Psoas muscle (tissue), 8 donors: ENCODE measurements at places on chromosomes 6 and 20. TPM values are rescaled to one million over a fixed set of nuclear protein-coding genes. Genes with fewer than 3 reads are reported as not detected.

Gene SOBP
- 26.9 TPM for total RNA-seq

Gene DOK5
- 13.3 TPM for total RNA-seq

Gene TTBK1
- total RNA-seq: not detected

Gene NKAPL
- 6.6 TPM for total RNA-seq

Gene AKAP7
- total RNA-seq: 7.6 TPM

DNA sequence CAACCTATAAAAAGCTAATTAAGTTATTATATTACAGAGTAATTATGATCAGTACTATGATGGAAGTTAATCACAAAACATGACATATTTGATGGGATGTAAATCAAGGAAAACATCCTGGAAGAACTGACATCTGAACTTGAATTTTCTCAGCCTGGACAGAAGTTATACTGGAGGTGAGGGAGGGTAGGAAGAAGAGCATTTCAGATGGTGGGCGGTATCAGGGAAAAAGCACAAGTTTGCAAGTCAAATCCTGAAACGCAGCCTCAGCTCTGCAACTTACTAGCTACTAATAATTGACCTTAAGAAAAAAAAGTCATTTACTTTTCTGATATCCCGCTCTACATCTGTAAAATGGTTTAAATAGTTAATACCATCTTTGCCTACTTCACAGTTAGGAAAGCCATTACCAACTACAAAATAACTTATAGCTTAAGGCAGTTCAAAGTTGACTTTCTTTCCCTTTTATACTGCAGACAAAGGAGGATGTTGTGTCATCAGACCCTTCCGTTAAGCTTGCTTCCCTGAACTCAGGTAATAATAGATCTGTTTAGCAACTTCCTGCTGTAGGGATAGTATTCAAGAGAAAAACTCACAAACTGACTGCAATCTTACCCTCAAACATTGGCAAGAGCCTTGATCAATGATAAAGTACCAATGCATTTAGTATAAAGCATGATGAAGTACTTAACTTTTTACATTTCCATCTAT is 21.0 kb downstream of the NOL7 start:
- H3K36me3 ChIP-seq: peaks cover 79% of the 10 kb centered on the region
- H3K4me1 ChIP-seq: no peaks in the 10 kb centered on the region
- H3K27me3 ChIP-seq: no peaks in the 10 kb centered on the region
- no peak overlapping the region for H3K4me3 ChIP-seq

DNA sequence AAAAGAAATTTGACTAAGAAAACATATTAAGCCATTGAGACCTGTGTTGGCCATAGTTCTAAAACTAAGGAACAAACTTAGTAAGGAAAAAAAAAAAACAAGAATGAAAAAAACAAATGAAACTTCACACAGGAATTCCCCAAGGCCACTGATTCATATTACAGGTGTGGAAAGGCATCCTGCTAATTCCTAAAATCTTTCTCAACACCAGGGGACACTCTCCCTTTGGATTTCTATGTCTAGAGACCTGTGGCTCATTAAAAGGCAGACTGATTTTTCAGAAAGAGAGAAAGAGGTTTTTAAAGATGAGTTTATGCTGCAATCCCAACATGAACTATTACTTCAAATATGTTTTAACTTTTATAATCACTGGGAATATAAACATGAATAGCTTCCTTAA is at the start of gene OR12D1:
OR12D1 (plus strand) TSS at position 341 of the 400 bp plus-strand sequence.
- no peaks in the 10 kb centered on the region for H3K27me3 ChIP-seq
- no peak within 1 kb of the TSS for H3K4me3 ChIP-seq
- no peak for DNase-seq
- no peak within 1 kb of the TSS for H3K27ac ChIP-seq
- no peaks in the 10 kb centered on the region for H3K36me3 ChIP-seq

DNA sequence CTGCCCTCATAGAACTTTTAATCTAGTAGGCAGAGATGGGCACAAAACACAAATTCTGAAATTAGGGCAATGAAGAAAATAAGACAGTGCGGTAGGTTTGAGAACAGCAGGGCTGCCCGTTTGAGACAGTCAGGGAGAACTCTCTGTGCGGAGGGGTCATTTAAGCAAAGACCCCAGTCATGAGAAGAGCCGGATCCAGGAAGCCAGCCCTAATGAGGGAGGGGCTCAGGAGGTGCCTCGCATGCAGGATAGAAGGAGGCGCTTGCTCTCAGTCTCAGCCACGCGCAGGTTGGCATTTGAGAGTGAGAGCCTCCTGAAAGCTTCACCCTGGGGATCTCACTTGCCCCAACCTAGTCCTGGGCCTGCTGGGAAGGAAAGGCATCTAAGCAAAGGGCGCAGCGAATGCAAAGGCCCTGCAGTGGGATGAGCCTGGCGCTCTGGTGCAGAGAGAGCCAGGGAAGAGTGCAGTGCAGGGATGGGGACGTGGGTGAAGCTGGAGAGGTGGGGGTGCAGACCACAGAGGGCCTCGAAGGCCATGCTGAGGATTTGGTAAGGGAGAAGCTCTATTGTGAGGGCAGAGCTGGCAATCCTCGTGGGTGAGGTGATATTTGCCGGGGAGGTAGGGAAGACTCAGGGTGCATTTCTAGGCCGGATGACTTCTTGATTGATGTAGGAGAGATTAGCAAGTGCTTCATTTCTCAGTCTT is 130.0 kb upstream of the PTPN1 start:
- peak overlapping the region; percentile 94 for H3K27ac ChIP-seq
- no peak overlapping the region for H3K4me3 ChIP-seq
- DNase-seq: no peak
- H3K4me1 ChIP-seq: peaks cover 37% of the 10 kb centered on the region

DNA sequence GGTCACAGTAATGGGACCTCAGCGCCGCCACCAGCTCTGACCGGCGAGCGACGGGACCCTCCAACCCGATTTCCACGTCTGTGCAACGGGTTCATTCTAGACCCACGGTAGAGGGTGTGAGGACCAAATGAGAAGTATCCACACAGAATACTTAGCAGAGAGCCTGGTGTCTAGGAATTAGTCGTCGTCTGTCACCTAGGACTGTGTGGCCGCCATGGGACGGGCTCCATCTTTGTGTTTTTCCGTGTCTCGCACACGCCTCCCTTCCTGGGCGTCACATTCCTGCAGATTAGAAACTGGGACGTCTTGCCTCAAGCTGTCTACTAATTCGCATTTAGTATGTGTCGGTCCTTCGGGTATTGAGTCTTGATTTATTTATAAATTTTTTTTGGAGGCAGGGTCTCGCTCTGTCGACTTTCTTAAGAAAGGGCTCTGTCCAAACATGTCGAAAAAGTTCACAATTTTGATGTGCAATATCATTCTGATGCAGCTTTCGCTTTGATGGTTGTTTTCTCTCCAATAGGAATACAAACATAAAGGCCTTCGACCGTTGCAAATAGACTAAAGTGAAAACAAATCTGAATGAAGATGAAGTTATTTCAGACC is 563 bp downstream of the MGME1 start:
- peak overlapping the region; percentile 98 for H3K27ac ChIP-seq
- peak overlapping the region; percentile 97 for H3K4me3 ChIP-seq
- H3K27me3 ChIP-seq: no peaks in the 10 kb centered on the region
- DNase-seq: peak; percentile 40
- H3K4me1 ChIP-seq: peaks cover 50% of the 10 kb centered on the region
- H3K36me3 ChIP-seq: no peaks in the 10 kb centered on the region

DNA sequence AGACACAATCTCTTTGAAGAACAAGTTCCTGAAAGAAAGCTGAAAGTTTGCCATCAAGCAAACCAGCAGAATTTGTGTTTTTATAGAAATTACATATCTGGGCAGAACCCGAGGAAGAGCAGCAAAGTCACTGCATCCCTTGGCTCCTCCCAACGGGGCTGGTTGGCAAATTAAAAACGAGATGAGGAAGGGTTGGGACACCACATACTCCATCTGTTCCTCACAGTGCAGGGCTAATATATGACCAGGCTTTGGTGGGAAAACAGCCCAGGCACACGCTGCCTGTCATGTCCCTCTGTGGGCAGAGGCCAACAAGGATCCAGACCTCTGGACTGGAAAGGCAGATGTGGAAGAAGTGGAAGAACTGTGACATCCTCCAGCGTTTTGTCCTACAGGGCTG is 607.3 kb downstream of the CDH26 start:
- no peaks in the 10 kb centered on the region for H3K4me1 ChIP-seq
- H3K4me3 ChIP-seq: no peak overlapping the region
- H3K36me3 ChIP-seq: no peaks in the 10 kb centered on the region
- no peak overlapping the region for H3K27ac ChIP-seq
- H3K27me3 ChIP-seq: no peaks in the 10 kb centered on the region

- no peak overlapping the region for H3K27ac ChIP-seq
- H3K27me3 ChIP-seq: no peaks in the 10 kb centered on the region
- H3K4me3 ChIP-seq: no peak overlapping the region
- peaks cover 6% of the 10 kb centered on the region for H3K4me1 ChIP-seq
- no peak for DNase-seq
- peaks cover 5% of the 10 kb centered on the region for H3K36me3 ChIP-seq
Observed at GRCh38 chr6:157909282-157909664, 72.4 kb upstream of the SYNJ2 start.

DNA sequence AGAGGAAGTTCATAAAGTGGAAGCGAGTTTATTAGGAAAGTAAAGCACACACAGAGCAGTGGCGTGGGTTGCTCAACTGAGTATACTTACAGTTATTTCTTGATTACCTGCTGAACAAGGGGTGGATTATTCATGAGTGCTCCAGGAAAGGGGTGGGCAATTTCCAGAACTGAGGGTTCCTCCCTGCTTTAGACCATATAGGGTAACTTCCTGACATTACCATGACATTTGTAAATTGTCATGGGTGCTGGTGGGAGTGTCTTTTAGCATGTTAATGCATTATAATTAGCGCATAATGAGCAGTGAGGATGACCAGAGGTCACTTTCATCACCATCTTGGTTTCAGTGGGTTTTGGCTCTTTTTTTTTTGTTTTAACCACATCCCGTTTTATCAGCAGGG is 29.8 kb downstream of the PDYN start:
- peaks cover 7% of the 10 kb centered on the region for H3K4me1 ChIP-seq
- no peak overlapping the region for H3K4me3 ChIP-seq
- H3K27me3 ChIP-seq: no peaks in the 10 kb centered on the region
- no peak overlapping the region for H3K27ac ChIP-seq

GRCh38 chr20:8720089-8720488 is 348.8 kb upstream of the PLCB4 start:
- no peak overlapping the region for H3K4me3 ChIP-seq
- no peaks in the 10 kb centered on the region for H3K36me3 ChIP-seq
- no peaks in the 10 kb centered on the region for H3K27me3 ChIP-seq
- H3K27ac ChIP-seq: no peak overlapping the region

DNA sequence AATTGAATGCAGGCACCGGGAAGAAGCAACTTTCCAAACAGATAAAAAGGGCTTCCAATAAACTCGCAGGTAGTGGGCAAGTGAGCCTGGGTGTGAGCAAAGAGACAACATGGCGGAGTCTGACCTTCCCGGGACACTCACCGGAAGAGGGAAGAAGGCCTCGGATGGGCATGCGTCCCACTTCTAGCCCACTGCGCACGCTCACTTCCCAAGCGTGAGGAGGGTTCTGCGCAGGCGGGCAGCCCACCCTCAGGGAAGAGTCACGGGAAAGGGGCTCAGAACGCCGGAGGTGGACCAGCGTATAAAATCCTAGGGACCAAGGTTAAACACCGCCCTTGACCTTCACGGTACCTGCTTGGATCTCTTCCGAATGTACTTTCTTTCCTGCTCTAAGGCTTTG is 95.5 kb upstream of the AFDN start:
- DNase-seq: no peak
- no peaks in the 10 kb centered on the region for H3K36me3 ChIP-seq
- H3K4me1 ChIP-seq: no peaks in the 10 kb centered on the region

DNA sequence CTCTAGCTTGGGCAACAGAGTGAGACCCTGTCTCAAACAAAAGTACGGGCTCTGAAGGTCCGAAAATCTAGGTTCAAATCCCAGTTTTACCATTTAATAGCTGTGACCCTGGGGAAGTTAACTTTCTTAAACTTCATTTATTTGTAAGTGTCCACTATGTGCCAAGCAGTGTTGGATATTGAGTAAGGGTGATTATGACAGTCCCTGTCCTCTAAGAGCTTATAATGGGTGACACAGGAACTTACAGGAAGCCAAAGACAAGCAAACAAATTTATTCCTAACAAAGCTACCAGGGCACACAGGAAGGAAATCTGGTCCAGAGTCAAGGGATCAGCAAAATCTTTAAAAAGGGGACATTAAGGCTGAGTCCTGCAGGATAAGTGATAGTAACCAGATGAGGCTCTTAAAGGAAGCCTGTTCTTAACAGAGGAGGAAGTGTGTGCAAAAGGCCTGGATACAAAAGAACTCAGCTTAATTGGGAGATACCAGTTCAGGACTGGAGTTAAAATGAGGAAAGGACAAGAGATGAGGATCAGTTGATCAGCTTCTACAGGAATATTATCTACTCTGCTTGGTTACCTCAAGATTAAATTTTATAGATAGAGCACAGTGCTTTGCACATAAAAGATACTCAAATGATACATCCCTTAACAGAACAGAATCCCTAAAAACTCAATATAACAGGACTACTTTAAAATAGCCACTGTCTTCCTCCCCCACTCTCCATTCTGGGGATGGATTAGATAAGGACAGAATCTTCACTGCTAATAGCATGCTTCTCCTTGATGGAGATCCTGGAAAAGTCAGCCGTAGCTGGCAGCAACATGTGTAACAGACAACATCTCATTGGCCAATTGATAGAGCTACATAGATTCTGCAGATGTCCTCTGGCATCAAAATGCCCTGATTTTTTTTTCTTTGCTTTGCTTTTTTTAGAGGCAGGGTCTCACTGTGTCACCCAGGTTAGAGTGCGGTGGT is 6.1 kb downstream of the SNX3 start:
- H3K27ac ChIP-seq: no peak overlapping the region
- H3K36me3 ChIP-seq: peaks cover 3% of the 10 kb centered on the region
- no peaks in the 10 kb centered on the region for H3K27me3 ChIP-seq

GRCh38 chr6:45686841-45687569 is 309.3 kb upstream of the SUPT3H start:
- no peak for DNase-seq
- H3K4me1 ChIP-seq: no peaks in the 10 kb centered on the region

DNA sequence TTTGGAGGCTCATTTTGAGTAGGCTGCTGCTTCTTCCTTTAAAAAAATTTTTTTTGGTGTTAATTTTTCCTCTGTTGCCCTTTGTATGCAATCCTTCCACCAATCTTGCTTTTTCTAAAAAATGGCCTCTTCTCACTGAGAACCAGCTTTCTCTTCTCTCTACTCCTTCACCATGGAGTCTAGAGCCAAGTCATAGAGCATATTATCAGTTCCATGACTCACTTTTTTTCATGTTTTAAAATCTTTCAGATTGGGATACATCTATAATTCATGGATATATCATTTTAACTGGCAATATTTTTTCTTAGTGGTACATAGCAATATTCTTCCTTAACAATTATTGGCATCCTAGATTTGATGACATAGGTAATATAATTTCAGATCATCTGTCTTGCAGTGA is 62.7 kb downstream of the SLX4IP start:
- H3K4me1 ChIP-seq: no peaks in the 10 kb centered on the region
- no peak overlapping the region for H3K4me3 ChIP-seq
- H3K27me3 ChIP-seq: no peaks in the 10 kb centered on the region
- H3K36me3 ChIP-seq: no peaks in the 10 kb centered on the region

- no peak overlapping the region for H3K4me3 ChIP-seq
- no peak overlapping the region for H3K27ac ChIP-seq
- H3K36me3 ChIP-seq: no peaks in the 10 kb centered on the region
- no peaks in the 10 kb centered on the region for H3K4me1 ChIP-seq
- peak; percentile 30 for DNase-seq
Observed at GRCh38 chr20:47187450-47188195, 168.9 kb downstream of the ZMYND8 start.
